Neuronal stem cell (in vitro differentiated cells): ENCODE measurements at places on chromosomes 7 and 10.

GRCh38 chr7:332646-333392, 42.8 kb downstream of the FOXL3 start:
- peak; percentile 72 for DNase-seq

DNA sequence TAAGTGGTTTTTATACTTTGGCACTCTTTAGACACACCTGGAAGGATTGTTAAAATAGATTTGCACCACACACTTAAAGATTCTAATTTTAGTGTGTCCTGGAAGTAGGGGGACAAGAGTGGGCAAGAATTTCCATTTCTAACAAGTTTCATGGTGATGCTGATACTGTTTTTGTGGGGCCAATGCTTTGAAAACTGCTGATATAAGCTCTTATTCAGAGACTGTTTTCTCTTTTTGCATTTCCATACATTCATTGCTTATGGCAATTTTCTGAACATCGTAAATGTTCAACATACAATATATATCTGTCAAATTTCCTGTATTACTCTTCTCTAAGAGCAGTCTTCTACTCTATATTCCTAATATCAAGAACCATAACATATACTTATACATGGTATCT, 79.0 kb downstream of the TFEC start:
- DNase-seq, result no peak

DNA sequence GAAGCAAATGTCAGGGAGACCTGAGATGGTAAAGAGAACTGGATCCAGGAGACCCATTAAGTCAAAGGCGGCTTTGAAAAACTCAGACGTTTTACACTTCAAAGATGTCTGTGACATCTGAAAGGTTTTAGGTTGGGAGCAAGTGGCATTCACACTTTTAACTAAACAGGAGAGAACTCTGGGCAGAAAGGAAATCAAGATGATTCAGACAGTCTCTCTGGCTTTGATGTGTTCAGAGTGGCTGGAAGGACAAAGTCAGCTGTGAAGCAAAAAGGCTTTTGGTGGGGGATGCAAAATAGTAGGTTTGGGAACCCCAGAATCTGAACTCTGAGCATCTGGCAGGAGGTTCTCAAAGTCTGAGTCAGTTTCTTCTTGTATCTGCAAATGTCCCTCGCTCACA, 66.6 kb downstream of the PRKCQ start:
- DNase-seq, result no peak

DNA sequence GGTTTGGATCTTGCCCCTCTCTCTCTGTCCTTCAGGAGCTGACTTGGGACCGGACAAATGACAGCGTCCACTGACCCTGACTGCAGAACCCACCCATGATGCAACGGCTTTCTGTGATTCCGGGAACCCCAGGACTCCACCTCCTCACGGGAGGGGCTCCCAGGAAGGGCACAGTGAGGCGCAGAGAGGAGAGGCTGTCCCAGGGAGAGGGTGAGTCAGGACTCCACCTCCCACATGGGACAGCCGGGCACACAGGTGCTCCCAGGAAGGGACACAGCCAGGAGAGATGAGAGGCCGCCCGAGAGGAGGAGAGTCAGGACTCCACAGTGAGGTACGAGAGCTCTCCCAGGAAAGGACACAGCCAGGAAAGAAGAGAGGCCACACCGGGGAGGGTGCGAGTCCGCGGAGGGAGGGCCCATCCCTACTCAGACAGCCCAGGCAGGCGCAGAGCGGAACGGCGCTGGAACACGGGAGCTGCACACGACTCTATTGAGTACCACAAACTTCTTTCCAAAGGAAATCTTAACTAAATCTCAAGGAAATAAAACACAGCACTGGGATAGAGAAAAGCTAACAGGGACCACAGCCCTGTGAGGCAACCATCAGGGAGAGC, 162.5 kb downstream of the MAD1L1 start:
- DNase-seq, result no peak

DNA sequence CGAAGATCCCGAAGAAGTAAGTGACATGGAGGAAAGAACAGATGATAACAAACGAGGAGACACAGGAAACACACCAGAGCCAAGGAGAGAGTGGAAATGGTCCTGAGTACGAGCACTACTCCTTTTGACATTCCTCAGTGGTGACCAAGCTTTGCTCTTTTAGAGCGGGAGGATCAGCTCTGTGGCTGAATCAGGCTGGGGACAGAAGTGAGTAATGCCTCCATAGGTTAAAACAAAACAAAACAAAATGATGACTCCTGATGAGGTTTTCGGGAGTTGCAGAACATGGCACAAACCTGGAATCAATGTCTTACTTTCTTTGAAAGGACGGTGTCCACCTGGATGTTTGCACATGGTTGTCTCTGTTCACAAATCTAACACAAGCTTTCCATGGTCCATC, 30.3 kb upstream of the TCF7L2 start:
- no peak for DNase-seq

- no peak for DNase-seq
Measured at GRCh38 chr10:132742167-132742836, 43.6 kb downstream of the NKX6-2 start.

GRCh38 chr10:58209669-58210068, 58.0 kb downstream of the IPMK start:
- DNase-seq, result no peak

- DNase-seq, result no peak
Measured at GRCh38 chr10:4662576-4663161, 163.3 kb upstream of the AKR1E2 start.

DNA sequence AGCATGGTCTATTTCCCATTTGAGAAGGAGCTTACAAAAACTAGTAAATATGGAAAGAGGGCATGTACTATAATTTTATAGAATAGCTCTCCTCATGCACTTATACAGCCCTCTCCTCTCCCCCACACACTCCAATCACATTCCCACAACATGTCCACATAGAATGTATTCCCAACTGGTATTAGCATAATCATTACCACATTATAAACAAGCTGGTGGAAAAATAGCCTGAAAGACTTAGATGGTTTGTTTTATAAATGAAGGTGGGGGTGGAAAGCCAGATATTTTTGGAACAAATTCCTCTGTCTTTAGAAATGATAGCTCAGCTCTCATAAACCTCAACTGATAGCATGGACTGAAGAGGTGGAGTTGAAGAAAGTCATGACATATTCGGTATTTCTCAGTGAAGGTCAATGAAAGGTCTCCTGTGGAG, 410.1 kb downstream of the SUGCT start:
- no peak for DNase-seq

DNA sequence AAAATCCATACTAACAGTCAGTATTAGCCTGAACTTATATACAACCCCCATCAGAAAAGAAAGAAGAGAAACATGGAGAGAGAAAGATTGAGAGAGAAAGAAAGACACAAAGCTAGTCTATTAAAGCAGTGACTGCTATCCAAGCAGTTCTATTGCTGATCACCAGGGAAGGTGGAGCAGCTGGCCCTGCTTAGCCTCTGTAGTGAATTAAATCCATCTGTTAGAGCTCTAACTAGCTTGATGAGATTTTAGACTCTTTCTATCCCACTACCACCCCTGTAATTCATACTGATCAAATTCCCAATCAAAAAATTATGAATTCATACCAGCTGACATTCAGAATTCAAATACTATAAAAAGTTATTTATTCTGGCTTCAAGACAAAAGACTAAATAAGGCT, 486.0 kb upstream of the LRRN3 start:
- DNase-seq, result no peak

DNA sequence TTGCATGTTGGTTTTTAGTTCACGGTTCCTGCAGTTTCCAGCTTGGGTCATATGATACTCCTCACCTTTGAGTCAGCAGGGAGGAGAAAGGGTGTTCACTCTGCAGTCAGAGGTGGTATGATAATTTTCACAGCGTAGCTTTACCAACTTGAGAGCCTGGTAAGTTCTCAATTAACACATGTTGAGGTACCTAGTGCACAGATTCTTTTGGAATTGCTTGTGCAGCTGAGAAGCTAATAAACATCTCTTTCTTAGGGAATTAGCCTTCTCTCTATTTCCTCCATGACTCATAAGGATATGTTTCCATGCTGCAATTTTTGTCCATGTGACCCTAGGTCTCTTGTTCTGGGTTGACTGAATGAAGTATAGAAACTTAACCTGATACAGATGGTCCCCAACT, 166.6 kb downstream of the KIF20B start:
- DNase-seq, result no peak

- no peak for DNase-seq
Measured at GRCh38 chr7:64621656-64622055, 44.3 kb upstream of the ZNF107 start.

DNA sequence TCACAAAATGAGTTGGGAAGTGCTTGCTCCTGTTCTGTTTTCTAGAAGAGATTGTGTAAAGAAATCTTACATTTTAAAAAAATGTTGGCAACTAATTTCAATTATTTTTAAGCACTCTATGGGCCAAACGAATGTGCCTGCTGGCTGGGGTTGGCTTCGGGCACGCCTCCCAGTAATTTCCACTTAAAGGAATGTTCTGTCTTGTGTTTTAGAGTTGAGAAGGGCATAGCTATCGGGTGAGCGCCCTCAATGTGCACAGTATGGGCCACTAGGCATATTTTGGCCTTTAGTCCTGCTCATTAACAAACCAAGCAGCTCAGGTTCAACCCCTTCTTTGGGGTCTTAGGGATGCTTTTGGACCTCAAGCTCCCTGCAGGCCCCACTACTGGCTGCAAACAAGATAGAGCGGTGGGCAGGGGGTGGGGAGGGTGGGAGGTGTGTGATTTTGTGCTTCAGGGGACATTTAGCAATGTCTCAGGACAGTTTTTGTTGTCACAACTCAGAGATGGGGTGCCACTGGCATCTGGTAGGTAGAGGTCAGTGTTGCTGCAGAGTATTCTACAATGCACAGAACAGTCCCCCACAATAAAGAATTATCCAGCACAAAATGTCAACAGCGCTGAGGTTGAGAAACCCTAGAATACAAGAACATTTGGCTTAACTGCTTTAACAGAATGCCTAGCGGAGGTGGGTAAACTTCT, 40.7 kb downstream of the TACC2 start:
- DNase-seq, result no peak

DNA sequence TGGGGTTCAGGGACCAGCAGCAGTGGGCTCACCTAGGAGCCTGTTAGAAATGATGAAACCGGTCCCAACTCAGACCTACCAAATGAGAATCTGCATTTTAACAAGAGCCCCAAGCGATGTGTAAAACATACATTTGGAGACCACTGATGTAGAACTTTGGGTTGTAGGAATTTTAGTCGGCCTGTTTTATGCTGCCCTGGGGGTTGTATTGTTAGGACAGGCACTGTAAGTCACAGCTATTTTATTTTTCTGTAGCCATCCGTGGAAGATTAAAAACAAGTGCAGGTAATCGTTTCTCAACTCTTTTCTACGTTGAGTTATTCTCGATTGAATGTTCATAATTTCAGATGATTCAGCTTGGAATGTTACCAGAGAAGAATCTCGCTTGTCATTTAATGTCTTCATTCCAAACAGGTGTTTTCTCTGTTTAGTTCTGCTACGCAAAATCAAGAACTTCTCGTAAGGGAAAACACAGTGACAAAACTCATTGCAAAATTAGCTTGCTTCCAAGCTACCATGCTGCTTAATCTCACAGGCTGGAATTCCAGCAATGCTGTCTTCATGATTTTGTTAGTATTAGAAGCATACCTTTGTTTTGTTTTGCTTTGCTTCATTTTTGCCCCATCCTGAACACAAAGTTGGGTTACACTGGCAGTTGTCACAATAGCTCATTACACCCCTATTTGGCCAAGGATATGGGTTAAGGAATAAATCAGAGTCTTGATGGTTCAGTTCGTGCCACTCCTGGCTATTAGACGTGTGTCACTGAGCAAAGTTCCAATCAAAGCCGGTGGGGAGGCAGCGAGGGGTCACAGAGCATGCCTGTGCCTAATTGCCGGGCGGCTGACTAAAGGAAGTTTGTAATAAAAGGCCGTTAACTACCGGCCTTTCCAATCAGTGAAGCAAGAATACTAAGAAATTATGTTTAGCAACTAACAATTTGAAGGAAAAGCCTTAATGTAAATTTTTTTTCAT, 676.9 kb downstream of the GATA3 start:
- peak; percentile 30 for DNase-seq

DNA sequence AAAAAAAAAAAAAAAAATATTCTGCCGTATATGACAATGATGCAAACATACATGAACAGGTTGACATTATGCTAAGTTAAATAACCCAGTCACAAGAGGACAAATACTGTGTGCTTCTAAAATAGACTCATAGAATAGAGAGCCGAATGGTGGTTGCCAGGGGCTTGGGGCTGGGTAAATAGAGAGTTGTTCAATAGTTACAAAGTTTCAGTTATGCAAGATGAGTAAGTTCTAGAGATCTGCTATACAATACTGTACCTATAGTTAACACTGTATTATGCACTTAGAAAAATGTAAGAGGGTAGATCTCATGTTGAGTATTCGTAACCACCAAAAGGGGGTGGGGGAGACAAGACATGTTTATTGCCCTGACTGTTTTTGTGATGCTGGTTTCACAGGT, 77.1 kb upstream of the GNAI1 start:
- no peak for DNase-seq

- DNase-seq, result no peak
Measured at GRCh38 chr7:95737828-95738505, 34.4 kb upstream of the DYNC1I1 start.

GRCh38 chr10:102615361-102615760, 28.9 kb upstream of the TRIM8 start:
- DNase-seq, result no peak

GRCh38 chr7:117134411-117134810, 181.1 kb downstream of the ST7 start:
- no peak for DNase-seq

DNA sequence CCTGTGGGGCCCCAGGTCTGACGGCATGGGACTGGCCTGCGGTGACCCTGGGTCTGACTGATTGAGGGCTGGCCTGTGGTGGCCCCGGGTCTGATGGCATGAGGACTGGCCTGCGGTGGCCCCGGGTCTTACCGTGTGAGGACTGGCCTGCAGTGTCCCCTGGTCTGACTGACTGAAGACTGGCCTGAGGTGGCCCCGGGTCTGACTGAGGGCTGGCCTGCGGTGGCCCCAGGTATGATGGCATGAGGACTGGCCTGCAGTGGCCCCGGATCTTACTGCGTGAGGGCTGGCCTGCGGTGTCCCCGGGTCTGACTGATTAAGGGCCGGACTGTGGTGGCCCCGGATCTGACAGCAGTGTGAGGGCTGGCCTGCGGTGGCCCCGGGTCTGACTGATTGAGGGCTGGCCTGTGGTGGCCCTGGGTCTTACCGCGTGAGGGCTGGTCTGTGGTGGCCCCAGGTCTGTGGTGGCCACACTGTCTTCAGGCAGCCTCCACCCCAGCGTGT, 10.9 kb downstream of the JAKMIP3 start:
- no peak for DNase-seq
